ENCODE measurements at places on chromosomes 4 and X.

DNA sequence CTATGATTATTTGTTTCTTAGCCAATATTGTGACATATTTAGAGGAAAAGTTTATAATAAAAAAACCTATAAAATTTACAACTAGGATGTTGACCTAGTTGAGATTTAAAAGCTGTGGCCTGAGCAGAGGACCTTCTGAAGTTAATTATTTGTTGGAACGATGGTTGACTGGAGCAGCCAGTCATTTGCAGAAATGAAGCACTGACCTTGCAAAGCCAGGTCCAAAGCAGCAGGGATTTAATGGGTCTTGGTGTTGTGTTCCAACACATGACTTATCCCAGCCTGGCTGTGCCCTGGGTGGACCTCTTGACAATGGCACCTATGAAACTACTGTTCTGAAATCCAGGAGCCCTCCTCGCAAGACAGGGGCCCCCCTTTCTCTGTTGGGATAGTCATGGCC, 235.2 kb downstream of the FRAS1 start:
- DNase-seq: no peak

DNA sequence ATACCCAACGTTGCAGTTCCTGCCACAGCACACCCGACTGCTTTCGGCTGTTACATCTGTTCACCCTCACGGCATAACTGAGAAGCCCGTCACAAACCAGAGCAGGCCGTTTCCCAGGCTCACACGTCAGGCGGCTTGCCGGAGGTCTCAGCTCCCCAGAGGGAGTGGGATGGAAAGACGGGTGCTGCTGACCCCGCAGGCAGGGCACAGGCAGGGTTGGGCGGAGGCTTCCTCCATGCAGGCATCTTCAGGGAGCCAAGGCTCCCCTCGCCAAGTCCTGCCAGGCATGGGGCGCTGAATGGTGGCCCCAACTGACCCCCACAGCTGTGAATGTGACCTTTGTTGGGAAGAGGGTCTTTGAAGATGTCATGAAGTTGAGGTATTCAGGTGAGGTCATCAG, 57.5 kb downstream of the ACOX3 start:
- no peak for DNase-seq

GRCh38 chr4:11878241-11878640, 449.5 kb upstream of the HS3ST1 start:
- no peak for DNase-seq

DNA sequence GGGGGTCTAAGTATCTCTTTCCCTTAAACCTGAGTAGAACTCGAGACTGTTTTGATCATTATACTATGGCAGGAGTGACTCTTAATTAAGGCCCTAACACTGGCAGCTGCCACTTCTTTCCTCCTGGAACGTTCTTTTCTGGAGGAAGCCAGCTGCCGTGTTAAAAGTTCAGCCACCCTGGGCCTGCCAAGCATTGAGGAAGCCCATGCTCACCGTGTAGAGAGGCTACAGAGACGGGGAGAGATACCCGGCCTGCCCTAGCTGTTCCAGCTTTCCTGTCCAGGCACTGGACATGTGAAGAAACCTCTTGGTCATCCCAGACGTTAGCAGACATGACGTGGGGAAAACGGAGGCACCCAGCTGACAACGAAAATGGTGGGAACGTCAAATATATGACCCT, 274.1 kb downstream of the ARHGAP10 start:
- no peak for DNase-seq

GRCh38 chrX:35722128-35722527, 76.0 kb upstream of the MAGEB16 start:
- no peak for DNase-seq

DNA sequence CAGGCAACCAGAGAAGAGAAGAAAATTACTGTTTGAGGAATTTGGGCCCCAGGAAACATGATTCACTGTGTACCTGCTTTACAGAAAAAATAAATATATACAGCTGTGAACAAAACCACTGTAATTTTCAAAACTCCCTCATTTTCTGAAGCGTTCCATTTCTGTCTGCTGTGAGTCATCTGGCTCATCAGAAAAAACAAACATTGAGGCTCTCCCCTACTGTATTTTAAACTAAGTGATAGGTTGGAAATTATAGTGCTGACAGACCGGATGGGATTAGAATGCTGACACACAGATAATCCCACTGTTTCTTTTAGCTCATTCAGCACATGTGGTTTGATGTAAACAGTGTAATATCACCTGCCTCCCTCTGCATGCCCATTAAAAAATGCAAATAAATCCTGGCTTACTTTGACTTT, 847.0 kb downstream of the TRIML1 start:
- no peak for DNase-seq

DNA sequence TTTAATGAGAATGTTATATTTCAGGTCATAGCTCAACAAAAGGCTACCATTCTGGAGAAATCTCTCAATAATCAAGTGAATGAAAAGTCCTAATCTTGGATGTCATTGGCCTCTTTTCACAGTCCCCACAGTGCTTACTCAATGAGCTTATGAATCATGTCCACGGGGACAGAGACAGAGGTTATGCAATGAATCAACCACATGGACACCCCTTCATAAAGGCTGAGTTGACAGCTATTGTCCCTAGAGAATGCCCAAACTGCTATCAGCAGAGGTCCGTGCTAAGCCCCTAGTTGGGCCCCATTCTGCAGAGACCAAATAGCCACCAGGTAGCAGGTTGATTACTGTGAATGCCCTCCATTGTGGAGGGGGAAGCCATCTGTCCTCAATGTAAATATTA, 158.1 kb downstream of the LHFPL1 start:
- DNase-seq: no peak

DNA sequence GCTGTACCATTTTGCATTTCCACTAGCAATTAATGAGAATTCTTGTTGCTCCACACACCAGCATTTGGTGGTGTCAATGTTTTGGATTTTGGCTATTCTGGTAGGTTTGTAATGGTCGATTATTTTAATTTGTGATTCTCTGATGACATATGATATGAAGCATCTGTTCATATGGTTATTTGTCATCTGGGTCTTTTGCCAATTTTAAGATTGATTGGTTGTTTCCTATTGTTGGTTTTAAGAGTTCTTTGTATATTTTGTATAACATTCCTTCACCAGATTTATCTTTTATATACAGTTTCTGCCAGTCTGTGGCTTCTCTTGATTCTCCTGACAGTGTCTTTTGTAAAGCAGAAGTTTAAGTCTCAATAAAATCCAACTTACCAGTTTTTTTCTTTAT, 18.5 kb upstream of the BDH2 start:
- no peak for DNase-seq

- DNase-seq: no peak
Measured at GRCh38 chrX:75963774-75964173, 178.7 kb upstream of the MAGEE2 start.

DNA sequence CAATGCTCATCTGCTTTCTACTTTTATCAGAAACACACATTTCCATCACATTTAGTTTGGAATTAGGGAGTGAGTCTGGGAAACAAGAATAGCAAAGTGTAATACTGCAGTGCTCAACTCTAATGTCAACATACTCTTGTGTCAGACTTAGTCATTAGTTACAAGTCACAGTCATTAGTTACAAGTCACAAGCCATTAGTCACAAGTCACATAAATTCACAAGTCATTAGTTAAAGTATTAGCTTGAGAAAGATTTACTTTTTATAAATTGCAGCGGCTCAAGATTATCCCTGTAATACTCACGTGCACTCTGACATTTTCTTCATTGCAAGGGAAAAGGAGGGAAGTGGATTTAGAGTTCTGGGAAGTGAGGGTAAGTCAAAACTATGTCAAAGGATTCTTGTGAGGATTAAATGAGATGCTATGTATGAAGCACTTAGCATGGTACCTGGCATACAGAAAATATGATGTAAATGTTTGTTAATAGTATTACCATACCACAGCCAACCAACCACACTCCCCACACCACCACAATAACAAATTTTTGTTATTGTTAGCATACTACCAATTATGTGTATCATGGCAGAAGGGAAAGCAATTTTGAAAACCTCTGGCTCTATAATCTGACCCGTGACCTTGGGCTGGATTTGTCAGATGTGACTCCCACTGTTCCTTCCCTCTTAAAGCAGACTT, 116.6 kb downstream of the ARHGAP24 start:
- DNase-seq: no peak

DNA sequence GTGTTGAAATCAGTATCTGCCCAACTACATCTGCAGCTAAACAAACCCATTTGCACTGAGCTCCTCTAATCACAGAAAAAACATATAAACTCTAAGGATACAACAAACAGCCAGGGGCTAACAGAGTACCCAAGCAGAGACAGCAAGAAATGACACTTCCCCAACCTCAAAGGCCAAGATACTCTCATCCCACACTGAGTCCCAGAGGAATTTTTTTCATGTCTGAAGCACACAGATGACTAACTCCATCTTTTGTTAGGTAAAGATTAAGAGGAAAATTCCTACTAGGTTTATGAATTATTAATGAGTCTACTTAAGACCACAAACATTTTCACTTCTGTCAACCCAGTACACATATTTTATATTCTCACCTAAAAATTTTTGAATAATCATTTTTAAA, 31.6 kb downstream of the SEPSECS start:
- DNase-seq: no peak

DNA sequence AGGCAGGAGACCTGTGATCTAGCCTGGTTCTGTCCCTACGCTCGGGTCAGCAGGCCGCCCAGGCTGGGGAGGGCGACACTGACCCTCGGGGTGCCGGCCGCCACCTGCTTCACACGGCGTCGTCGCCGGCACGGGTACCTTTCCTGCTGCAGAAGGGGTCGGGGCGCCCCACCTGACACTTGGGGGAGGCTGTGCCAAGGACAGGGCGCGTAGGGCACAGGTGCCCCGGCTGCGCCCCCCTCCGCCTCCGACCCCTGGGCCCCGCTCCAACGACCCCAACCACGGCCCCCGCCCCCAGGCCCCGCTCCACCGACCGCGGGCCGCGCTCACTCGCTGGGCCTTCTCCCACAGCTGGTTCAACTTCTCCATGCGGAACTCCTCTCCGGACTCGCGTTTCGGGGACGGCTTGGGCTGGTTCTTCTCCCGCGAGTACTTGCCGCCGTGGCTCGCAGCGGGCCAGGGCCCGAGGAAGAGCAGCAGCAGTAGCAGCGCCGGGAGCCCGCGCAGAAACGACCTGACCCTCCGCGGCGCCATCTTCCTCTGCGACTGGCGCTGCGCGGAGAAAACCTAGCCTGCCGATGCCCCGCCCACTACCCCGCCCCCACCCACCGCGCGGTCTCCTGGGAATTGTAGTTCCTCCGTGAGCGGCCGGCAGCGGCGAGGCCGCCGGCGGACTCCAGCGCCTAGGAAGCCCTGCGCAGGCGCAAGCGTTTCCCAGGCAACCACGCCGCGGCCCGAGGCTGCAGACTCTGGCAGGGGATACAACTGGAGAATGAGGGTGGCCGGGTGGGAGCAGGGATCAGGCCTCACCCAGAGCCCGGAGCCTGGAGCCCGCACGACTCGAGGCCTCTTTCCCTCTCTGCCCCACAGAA, at the start of gene LRPAP1:
Gene LRPAP1, minus strand, starts transcription at position 544 of the 872 bp plus-strand sequence. Its CDS starts 10 bp downstream, at position 534.
- peak; percentile 94 for DNase-seq

DNA sequence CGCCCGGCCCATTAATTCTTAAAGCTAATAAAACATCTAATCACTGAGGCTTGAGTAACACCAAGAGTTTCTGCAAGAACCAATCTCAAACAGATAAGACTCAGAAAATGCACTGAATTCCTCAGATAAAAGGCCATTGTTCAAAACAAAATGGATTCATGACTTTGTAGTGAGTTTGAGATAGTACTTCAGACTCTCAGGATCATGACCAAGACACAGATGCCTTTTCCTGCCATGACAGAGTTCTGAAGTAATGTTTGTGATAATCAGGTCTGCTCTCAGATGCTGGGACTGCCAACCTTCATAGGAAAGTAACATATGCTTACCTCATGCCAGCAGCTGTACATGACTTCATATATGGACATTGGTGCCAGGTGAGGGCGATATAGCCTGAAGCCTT, 54.6 kb downstream of the NIPAL1 start:
- DNase-seq: no peak

DNA sequence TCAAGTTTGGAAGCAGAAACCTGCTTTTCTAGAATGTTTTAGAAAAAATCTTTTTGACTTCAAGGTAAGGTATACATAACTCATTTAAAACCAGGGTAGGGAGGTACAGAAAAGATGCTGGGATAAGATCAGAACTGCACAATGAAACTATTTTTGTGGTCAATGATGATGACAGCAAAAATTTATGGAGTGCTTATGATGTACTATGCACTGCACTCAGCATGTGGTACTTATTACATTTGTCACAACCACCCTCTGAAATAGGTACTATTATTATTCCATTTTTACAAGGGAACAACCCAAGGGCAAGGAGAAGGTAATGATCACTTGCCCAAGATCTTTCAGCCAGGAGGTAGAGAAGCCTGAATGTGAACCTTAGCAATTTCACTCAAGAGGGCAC, 8.0 kb downstream of the GPM6B start:
- no peak for DNase-seq

GRCh38 chrX:14832151-14832550, 40.7 kb downstream of the FANCB start:
- no peak for DNase-seq

- DNase-seq: no peak
Measured at GRCh38 chr4:176791591-176792325, 964 bp downstream of the VEGFC start.

DNA sequence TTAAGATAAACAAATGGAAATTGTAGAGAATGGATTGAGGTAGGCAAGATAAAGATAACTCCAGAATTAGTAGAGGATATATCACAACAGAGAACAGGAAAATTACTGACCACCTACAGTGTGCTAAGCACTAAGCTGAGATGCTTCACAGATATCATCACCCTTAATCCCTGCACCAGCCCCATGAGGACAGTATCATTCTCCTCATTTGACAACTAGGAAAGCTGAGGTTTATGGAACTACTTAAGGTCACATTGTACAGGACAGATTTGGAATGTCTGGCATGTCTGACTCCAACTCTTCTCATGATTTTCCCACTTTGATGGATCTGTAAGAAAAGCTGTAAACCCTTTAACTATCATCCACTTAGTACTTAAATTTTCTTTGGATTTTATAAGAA, 95.5 kb downstream of the CASK start:
- DNase-seq: no peak

- no peak for DNase-seq
Measured at GRCh38 chr4:176478076-176478475, 158.3 kb downstream of the SPCS3 start.

DNA sequence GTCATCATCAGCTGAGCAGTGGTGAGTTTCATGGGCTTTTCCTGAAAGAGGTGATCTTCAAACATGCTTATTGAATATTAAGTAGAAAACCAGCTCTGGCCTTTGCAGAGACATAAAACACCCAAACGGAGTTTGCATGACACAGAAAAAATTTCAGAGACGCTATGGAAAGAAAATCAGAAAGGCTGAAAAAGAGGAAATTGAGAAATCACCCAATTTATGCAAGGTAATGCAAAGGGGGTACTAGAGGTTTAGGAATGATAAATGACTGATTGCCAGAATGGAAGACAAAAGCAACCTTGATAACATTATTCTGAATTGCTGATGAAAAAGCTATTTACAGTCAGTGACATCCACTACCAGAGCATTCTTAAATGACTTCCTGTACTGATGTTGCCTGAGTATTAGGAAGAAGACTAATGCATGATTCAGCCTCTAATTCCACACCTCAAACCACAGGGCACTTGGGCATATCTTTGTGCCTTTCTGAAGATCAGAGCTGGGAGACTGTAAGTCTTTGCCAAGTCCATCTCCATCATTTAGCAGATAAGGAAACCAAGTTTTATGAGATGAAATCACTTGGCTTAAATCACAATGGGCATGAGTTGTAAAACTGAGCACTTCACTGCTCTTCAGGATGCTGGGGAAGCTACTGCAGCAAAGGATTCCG, 565.7 kb downstream of the PPARGC1A start:
- no peak for DNase-seq

- DNase-seq: no peak
Measured at GRCh38 chr4:48116582-48116981, 17.5 kb downstream of the TXK start.

- no peak for DNase-seq
Measured at GRCh38 chr4:1030031-1030430, 18.6 kb downstream of the FGFRL1 start.
